Heart left ventricle (tissue), 16 donors: ENCODE measurements at places on chromosomes 1 and 21. TPM values are rescaled to one million over a fixed set of nuclear protein-coding genes. Genes with fewer than 3 reads are reported as not detected.

DNA sequence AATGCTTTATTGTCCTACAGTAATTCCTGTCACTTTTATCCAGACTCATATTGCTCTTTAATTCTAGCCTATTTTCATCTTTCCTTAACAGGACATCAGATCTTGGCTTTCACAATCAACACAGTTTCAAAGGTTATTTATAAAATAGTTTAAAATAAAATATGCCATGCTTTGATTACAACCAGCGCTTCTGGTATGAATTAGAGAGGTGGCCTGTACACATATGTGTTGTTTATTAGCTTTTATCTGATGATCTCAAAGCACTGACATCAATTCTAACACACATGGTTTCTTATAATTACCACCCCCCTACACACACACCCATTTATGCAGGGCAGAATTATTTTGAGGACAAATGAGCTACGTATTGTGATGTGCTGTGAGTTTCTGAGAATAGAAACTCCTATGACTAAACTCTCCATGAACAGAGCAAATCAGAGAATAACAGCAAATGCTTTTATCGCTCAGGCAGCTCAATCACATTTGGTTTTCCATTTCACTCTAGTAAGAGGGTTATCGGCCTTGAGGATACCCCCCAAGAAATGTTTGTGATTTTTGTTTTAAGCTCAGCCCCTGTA is 18.0 kb downstream of the CD247 start:
- DNase-seq: no peak
- no peaks in the 10 kb centered on the region for H3K27me3 ChIP-seq
- no peak overlapping the region for H3K27ac ChIP-seq
- H3K4me3 ChIP-seq: no peak overlapping the region

DNA sequence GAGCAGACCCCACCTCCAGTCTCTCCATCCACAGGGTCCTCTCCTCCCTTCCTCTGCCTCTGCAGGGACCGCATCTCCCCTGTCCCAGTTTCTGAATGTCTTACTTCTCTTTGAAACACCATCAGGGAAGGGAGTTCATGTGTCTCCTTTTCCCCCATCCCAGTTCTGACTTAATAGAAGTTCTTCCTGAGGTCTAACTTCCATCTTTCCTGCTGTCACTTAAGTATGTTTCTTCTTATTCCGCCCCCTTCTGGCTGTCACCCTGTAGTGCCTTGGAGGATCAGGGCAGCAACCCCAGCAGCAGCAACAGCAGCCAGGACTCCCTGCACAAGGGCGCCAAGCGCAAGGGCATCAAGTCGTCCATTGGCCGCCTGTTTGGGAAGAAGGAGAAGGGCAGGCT is 29.3 kb downstream of the MYOG start:
- H3K36me3 ChIP-seq: no peaks in the 10 kb centered on the region
- no peak for DNase-seq
- peaks cover 12% of the 10 kb centered on the region for H3K4me1 ChIP-seq
- no peak overlapping the region for H3K27ac ChIP-seq
- no peak overlapping the region for H3K4me3 ChIP-seq

- no peaks in the 10 kb centered on the region for H3K4me1 ChIP-seq
- no peak overlapping the region for H3K4me3 ChIP-seq
- H3K27me3 ChIP-seq: no peaks in the 10 kb centered on the region
- no peak overlapping the region for H3K27ac ChIP-seq
These were observed 17.8 kb upstream of the JAK1 start for GRCh38 chr1:64984106-64984505.

GRCh38 chr1:239711768-239712167 is 325.4 kb downstream of the CHRM3 start:
- no peak overlapping the region for H3K4me3 ChIP-seq
- no peaks in the 10 kb centered on the region for H3K27me3 ChIP-seq
- DNase-seq: no peak
- H3K36me3 ChIP-seq: no peaks in the 10 kb centered on the region

DNA sequence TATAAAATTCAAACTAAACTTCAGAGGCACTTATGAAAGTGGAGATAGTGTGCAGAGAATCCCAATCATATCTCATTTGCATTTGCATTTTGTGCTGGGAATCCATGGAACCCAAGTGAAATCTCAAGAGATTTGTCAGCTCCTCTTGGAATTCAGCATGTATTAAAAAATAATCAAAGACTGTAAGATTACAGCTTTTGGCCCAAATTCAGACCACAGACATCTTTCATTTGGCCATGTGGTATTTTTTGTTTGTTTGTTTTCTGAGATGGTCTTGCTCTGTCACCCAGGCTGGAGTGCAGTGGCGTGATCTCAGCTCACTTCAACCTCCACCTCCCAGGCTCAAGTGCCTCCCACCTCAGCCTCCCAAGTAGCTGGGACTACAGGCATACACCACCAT is 3.8 kb upstream of the CACYBP start:
- no peaks in the 10 kb centered on the region for H3K27me3 ChIP-seq
- peaks cover 11% of the 10 kb centered on the region for H3K4me1 ChIP-seq
- H3K4me3 ChIP-seq: no peak overlapping the region
- DNase-seq: no peak
- no peaks in the 10 kb centered on the region for H3K36me3 ChIP-seq

DNA sequence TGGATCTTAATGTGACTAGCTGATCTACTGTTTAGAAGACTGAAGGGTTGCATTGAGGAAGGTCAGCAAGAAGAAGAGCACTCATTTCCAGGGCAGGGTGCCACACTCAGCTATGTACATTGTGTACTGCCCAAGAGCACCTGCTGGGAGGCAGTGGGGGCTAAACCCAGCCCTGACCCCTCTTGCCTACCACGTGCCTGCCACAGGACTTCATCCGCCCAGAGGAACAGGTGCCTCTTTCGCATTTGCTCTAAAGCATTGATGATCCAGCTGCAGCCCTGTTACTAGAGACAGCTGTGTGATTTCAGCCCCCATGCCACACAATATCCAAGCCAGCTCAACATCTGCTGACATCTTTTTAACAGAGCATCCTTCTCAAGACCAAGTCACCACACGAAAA is 341.8 kb downstream of the LMX1A start:
- H3K4me3 ChIP-seq: no peak overlapping the region
- no peaks in the 10 kb centered on the region for H3K4me1 ChIP-seq
- no peak overlapping the region for H3K27ac ChIP-seq
- no peaks in the 10 kb centered on the region for H3K27me3 ChIP-seq
- no peaks in the 10 kb centered on the region for H3K36me3 ChIP-seq

GRCh38 chr1:205714190-205714905 is 34.0 kb upstream of the SLC45A3 start:
- no peak overlapping the region for H3K4me3 ChIP-seq
- peaks cover 41% of the 10 kb centered on the region for H3K36me3 ChIP-seq
- H3K4me1 ChIP-seq: peaks cover 5% of the 10 kb centered on the region

DNA sequence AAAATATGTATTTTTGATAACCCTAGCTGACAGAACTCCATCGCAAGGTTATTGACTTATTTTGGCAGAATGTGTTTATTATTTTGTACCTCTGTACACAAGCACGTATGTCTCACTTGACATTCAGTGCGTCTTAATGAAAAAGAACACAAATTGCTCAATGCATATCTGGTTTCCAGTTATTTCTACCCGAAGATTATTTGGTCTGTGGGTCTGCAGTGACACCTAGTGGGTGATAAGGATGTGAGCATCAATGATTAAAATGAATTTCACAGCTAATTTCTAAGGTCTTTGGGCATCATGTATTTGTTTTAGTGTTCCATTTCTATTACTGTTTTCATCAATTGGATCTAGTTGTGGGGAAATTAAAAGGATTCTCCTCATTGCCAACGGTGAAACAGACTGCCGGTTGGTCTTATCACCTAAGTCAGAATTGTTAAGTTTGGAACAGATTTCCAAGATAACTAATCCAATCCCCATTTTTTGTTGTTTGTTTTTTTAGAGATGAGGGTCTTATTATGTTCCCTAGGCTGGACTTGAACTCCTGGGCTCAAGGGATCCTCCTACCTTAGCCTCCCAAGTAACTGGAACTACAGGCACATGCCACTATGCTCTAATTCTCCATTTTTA is 13.9 kb downstream of the DDX20 start:
- H3K4me3 ChIP-seq: no peak overlapping the region
- peaks cover 2% of the 10 kb centered on the region for H3K4me1 ChIP-seq
- peak; percentile 31 for DNase-seq
- no peaks in the 10 kb centered on the region for H3K27me3 ChIP-seq
- H3K27ac ChIP-seq: no peak overlapping the region
- no peaks in the 10 kb centered on the region for H3K36me3 ChIP-seq

DNA sequence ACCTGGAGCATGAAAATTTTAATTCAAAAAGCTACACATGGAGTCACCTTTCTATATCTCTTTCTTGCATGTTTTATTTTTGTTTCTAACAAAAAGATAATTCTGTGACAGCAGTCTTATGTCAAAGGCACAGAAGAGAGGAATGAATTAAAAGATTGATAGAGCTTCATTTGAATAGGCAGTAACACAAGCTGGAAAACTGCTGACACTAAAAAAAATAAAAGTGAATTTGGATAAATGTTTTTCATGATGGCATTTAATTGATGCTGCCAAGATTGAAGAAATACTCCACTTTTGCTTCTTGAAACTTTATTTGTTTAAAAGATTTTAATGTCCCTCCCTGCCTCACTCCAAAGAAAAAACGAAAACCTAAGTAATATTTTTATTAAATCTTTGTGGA is 887.4 kb downstream of the PLA2G4A start:
- H3K36me3 ChIP-seq: no peaks in the 10 kb centered on the region
- H3K4me3 ChIP-seq: no peak overlapping the region
- no peaks in the 10 kb centered on the region for H3K4me1 ChIP-seq
- no peaks in the 10 kb centered on the region for H3K27me3 ChIP-seq

- DNase-seq: peak; percentile 62
- H3K27me3 ChIP-seq: peaks cover 75% of the 10 kb centered on the region
- no peaks in the 10 kb centered on the region for H3K4me1 ChIP-seq
- no peak overlapping the region for H3K4me3 ChIP-seq
- no peaks in the 10 kb centered on the region for H3K36me3 ChIP-seq
- no peak overlapping the region for H3K27ac ChIP-seq
These were observed 22.6 kb upstream of the RNF187 start for GRCh38 chr1:228464487-228464983.

- H3K27ac ChIP-seq: peak overlapping the region; percentile 42
- no peak overlapping the region for H3K4me3 ChIP-seq
- peaks cover 3% of the 10 kb centered on the region for H3K4me1 ChIP-seq
- no peak for DNase-seq
These were observed 29.2 kb downstream of the NID1 start for GRCh38 chr1:236035681-236036101.

GRCh38 chr1:161910604-161911003 is 113.1 kb downstream of the OLFML2B start:
- H3K4me1 ChIP-seq: no peaks in the 10 kb centered on the region
- no peaks in the 10 kb centered on the region for H3K36me3 ChIP-seq
- H3K4me3 ChIP-seq: no peak overlapping the region
- no peak for DNase-seq
- no peaks in the 10 kb centered on the region for H3K27me3 ChIP-seq

GRCh38 chr21:38300141-38300578 is 43.4 kb downstream of the KCNJ15 start:
- DNase-seq: no peak
- peak overlapping the region; percentile 9 for H3K27ac ChIP-seq
- H3K27me3 ChIP-seq: no peaks in the 10 kb centered on the region
- H3K4me1 ChIP-seq: peaks cover 15% of the 10 kb centered on the region
- H3K4me3 ChIP-seq: no peak overlapping the region
- H3K36me3 ChIP-seq: no peaks in the 10 kb centered on the region

DNA sequence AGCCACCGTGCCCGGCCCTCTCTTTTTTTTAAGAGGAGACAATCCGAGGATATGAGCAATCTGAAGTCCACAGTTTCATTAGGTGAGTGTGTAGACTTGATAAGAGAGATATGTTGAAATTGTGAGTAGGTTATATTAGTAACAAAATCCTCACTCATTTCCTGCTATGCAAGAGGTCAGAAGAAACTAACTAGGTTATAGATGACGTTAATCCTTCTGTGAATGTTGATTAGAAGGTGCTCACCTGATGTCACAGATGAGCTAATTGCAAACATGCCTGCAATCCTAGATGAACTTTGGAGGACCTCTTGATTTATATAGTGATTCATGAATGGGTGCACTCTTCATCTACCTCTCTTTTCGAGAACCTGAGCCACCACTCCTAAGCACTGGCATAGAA is 29.3 kb downstream of the NTMT2 start:
- no peaks in the 10 kb centered on the region for H3K27me3 ChIP-seq
- H3K4me1 ChIP-seq: no peaks in the 10 kb centered on the region
- H3K27ac ChIP-seq: no peak overlapping the region
- H3K4me3 ChIP-seq: no peak overlapping the region
- no peak for DNase-seq

- no peak for DNase-seq
- H3K27ac ChIP-seq: no peak overlapping the region
- H3K36me3 ChIP-seq: no peaks in the 10 kb centered on the region
These were observed 61.6 kb upstream of the TENT5B start for GRCh38 chr1:27074175-27074780.

- H3K27ac ChIP-seq: no peak overlapping the region
- no peaks in the 10 kb centered on the region for H3K36me3 ChIP-seq
- no peaks in the 10 kb centered on the region for H3K27me3 ChIP-seq
- H3K4me3 ChIP-seq: no peak overlapping the region
- no peaks in the 10 kb centered on the region for H3K4me1 ChIP-seq
These were observed 70.6 kb downstream of the FNBP1L start for GRCh38 chr1:93518516-93518915.

- no peak for DNase-seq
- H3K36me3 ChIP-seq: no peaks in the 10 kb centered on the region
- no peaks in the 10 kb centered on the region for H3K27me3 ChIP-seq
- no peaks in the 10 kb centered on the region for H3K4me1 ChIP-seq
These were observed 124.4 kb downstream of the BEND5 start for GRCh38 chr1:48652334-48652733.

- no peak for DNase-seq
- H3K4me3 ChIP-seq: no peak overlapping the region
- H3K27me3 ChIP-seq: peaks cover 24% of the 10 kb centered on the region
- no peaks in the 10 kb centered on the region for H3K4me1 ChIP-seq
These were observed 8.1 kb upstream of the TCHHL1 start for GRCh38 chr1:152096931-152097330.

DNA sequence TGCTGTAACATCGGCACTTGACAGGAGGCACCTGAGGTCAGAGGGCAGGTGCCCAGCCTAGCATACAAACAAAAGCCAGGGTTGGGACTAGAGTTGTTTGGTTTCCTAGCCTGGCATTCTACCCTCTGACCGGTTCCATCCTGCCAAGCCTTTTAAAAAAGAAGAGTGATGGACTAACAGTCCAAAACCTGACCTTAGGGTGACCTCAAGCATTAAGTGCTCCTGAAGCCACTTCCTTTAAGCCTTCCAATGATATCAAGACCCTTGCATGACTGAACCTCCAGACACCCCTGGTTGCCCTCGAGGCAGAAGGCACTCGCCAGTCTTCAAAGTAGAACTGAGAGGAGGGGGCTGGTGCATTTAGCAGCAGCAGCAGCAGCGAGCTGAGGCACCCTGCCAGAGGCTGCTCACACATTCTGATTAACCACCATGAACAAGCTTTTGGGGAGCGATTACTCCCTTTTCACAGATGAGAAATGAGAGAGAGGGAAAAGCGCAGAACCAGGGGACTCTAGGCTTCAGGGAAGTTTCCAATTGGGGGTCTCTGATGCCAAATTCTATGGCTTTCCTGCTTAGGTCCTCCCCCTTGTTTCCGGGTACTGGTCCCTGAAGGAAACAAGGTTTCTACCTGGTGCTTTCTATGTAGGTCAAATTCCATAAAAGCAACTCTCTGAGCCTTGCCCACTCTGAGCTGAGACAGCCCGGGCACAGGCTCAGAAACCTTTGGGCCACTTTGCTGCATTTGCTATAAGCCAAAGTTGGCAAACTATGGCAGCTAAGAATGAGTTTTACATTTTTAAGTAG is 9.2 kb downstream of the SLC2A1 start:
- no peak overlapping the region for H3K27ac ChIP-seq
- DNase-seq: no peak
- no peaks in the 10 kb centered on the region for H3K27me3 ChIP-seq
- H3K4me3 ChIP-seq: no peak overlapping the region
- H3K4me1 ChIP-seq: peaks cover 66% of the 10 kb centered on the region

Gene RAB42
- polyA plus RNA-seq: 0.49 TPM

Gene TPTE
- polyA plus RNA-seq: not detected

Gene GBP3
- polyA plus RNA-seq: 4.0 TPM

Gene GLRX2
- polyA plus RNA-seq: 57.6 TPM

Gene KIF2C
- polyA plus RNA-seq: 0.34 TPM

Gene LRRC47
- 39.2 TPM for polyA plus RNA-seq

Gene LRRC38
- polyA plus RNA-seq: 0.30 TPM
